GM23338 (cell line): ENCODE measurements at places on chromosomes 4 and X. TPM values are rescaled to one million over a fixed set of nuclear protein-coding genes. Genes with fewer than 3 reads are reported as not detected.

The NEUROG2 gene
- not detected in 2 replicates for total RNA-seq

The TRIM2 gene
- 61.5 and 64.3 TPM in 2 replicates for total RNA-seq

The JCHAIN gene
- total RNA-seq = not detected in 2 replicates

The SCML2 gene
- total RNA-seq = 21.5 and 26.2 TPM in 2 replicates

The SSX2 gene
- 0.39 and 0.83 TPM in 2 replicates for total RNA-seq

The HDX gene
- total RNA-seq = 8.7 and 15.3 TPM in 2 replicates

The COL25A1 gene
- 3.8 and 5.6 TPM in 2 replicates for total RNA-seq

The REPS2 gene
- total RNA-seq = 2.6 and 4.4 TPM in 2 replicates

The MAOB gene
- total RNA-seq = 0.39 and 1.0 TPM in 2 replicates

DNA sequence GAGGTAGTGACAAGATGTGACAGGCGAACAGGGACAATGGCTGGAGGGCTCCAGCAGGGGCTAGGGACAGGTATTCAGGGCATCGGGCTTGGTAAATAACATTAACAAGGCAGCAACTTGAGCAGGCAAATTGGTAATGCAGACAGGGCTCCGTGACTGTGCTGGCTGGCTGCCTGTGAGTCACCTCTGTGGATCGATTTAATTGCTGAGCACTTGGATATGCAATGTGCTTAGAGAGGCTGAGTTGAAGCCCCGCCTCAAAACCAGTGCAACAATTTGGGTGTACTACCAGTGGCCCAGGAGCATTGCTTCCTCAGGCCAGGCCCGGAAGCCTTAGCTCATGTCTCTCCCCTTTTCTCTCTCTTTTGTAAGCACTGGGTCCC is 19.5 kb downstream of the CNGA2 start:
- no peak for DNase-seq

GRCh38 chr4:93359586-93359985 is 469.0 kb upstream of the ATOH1 start:
- DNase-seq = no peak

DNA sequence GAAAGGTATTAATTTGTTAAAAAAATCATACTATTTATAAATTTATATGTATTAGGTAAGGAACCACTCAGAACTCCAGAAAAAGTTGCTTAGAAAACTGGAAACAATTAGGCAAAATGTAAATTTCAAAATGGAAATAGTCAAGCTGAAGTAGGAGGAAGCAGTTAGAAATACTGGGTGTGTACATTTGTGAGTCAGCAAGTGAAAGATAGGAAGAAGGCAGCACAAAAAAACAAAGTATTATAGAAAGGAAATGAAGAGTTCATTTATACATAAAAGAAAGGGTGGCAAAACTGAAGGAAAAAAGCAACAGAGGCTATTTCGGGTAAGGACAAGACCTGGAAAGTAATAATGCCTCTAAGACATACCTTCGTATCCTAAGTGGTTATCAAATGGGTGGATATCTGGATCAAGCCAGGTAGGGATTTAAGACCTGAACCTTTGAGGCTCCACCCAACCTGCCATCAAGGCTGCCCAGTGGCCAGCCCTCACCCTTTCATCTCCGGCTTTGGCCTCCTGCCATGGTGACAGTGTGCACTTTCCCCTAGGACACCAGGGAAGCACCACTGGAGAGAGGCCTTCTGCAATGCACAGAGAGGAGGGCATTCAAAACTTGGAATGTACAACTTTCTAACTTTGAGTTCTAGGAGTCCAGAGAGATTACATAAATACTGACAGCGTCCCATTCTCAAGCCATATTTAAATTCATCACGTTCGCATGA is at the start of gene LRRC66:
Gene LRRC66, minus strand, starts transcription at position 428 of the 722 bp plus-strand sequence. CDS start 2,750 bp downstream, outside the sequence.
- DNase-seq = no peak

GRCh38 chrX:26083093-26083492 is 55.0 kb upstream of the MAGEB18 start:
- DNase-seq = no peak

DNA sequence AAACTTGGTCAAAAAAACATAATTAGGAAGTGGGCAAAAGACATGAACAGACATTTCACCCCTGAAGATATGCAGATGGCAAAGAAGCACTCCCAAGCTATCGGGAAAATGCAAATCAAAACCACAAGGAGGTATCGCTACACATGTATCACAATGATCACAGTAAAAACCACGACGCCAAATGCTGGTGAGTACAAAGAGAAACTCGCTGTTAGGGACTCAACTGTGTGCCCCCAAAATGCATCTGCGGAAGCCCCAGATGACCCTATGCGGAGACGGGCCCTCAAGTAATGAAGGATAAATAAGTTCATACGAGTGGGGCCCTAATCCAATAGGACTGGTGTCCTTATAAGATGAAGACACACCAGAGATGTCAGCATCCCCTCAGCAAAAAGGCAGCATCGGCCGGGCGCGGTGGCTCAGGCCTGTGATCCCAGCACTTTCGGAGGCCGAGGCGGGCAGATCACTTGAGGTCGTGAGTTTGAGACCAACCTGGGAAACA is 10.2 kb downstream of the GAK start:
- DNase-seq = no peak

DNA sequence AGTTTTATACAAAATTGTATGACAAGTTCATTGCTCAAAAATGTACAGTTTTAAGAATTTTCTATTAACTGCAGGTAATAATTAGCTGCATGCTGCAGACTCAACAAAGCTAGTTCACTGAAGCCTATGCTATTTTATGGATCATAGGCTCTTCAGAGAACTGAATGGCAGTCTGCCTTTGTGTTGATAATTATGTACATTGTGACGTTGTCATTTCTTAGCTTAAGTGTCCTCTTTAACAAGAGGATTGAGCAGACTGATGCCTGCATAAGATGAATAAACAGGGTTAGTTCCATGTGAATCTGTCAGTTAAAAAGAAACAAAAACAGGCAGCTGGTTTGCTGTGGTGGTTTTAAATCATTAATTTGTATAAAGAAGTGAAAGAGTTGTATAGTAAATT is 131.0 kb downstream of the TET2 start:
- no peak for DNase-seq

DNA sequence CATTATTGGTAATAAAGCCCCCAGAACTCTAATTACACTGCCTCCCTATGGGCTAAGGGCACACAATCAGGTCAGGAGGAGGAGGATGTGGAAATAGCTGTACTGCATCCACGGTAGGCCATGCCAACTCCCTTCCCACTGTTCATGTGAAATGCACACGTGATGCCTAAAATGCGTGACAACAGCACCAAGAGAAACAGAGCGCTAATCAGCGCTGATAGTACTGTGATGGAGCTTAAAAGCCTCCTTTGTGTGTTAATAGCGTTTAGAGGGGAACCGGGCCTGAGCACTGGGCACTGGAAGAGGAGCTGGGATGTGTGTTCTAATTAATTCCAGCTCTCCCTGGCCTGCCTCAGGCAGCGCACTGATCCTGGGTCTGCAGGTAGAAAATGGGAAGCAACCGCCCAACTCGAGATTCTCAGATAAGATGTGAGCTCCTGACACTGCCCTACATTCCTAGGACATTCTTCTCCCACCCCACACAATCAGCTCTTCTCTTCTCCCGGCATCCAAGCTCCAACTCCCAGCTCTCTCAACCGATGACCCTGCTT is 12.9 kb downstream of the DCTD start:
- DNase-seq = peak; percentile 30

DNA sequence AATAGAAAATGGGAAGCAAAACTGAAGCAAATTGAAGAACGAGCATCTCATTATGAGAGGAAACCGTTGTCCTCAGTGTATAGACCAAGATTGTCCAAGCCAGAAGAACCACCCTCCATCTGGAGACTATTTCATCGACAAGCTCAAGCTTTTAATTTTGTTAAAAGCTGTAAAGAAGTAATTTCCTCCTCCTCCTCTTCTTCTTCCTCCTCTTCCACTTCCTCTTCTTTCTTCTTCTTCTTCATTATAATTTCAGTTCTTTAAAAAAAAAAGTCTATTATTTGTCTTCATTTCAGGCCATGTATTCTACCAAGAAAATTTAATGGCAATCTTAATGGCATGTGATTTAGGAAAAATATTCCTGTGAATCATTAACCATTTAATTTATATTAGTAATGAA is 7.6 kb downstream of the PRIMPOL start:
- no peak for DNase-seq

DNA sequence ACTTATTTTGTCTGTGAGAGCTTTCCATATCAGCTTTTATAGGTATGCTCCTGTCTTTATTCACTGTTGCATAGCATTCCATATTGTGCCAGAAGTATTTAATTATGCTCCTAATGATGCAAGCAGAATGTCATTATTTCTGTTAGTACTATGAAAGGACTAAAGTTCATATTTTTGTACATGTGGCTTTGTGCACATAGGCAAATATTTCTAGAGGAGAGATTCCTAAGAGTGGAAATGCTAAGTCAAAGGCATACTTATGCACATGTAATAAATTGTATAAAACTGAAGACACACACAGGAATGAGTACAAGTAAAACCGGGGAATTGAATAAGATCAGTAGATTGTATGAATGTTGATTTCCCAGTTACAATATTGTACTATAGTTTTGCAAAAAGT is 1.9 kb upstream of the ASB9 start:
- no peak for DNase-seq

- peak; percentile 87 for DNase-seq
Observed at GRCh38 chrX:24464836-24465531, at the start of gene PDK3. PDK3 (plus strand) TSS chrX:24465286; CDS start chrX:24465456, 170 bp downstream.

DNA sequence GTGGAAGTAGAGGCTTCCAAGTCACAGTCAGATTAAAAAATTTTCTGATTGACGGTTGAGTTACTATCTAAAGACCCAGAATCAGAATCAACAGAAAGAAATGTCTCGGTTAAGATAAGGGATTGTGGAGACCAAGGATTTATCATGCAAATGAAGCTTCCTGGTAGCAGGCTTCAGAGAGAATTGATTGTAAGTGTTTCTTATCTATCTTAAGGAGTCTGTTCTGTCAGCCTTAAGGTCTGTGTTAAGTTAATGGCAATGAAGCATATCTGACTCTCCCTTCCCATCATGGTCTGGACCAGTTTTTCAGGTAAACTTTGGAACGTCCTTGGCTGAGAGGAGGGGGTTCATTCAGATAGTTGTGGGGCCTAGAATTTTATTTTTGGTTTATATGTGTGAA is 780.2 kb downstream of the FAM133A start:
- peak; percentile 18 for DNase-seq

- no peak for DNase-seq
Observed at GRCh38 chrX:111151764-111152163, 55.8 kb downstream of the PAK3 start.

DNA sequence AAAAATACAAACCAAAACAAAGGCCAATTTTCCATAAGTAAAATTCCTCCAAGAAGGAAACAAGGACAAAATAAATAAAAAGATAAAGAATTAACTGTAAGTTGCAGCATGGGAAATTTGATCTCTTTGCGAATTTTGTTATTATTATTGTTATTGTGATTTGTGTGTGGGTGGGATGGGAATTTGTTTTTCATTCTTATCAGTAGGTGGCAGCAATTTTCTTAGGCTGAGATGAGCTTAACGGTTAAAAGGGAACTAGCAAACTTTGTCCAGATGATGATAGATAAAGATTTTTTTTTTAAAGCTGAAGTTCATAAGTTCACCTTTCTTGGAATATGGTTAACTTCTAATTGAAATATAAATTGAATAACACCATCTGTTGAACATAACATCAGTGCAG is 83.2 kb upstream of the IL1RAPL2 start:
- DNase-seq = peak; percentile 30

DNA sequence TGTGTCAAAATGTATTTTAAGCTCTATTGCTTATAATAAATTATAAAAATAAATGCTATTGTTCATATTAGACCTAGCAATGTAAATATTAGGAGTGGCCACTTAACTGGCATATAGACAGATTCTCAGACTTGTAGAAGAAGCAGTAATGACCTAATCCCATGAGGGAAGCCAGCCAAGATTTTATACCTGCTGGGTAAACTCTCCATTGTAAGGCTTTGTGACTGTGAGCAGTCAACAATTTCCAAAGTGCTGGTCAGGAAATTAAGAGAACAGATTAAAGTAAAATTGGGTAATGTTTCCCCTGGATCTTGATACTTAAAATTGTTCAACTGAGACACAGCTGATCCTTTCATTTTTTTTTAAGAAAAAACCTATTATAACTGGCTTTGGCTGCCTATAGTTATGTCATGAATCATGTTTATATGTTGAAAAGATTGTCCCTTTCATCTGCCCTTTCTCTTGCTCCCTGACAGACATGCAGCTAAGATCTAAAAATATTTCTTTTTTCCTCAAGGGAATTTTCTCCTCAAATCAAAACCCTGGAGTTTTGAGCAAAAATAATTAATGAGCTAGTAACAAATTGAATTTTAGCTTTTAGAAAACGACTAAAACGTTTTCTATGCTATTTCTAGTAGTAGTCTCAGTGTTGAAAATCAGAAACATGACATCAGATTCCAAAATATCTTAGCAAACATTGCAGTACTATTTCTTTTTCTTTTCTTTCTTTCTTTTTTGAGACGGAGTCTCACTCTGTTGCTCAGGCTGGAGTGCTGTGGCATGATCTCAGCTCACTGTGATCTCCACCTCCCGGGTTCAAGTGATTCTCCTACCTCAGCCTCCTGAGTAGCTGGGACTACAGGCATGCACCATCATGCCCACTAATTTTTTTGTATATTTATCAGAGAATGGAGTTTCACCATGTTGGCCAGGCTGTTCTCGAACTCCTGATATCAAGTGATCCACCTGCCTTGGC is 77.9 kb downstream of the ADGRL3 start:
- no peak for DNase-seq

GRCh38 chr4:4884611-4885010 is 25.1 kb downstream of the MSX1 start:
- DNase-seq = no peak

GRCh38 chrX:39953879-39954278 is 143.9 kb downstream of the BCOR start:
- DNase-seq = no peak

DNA sequence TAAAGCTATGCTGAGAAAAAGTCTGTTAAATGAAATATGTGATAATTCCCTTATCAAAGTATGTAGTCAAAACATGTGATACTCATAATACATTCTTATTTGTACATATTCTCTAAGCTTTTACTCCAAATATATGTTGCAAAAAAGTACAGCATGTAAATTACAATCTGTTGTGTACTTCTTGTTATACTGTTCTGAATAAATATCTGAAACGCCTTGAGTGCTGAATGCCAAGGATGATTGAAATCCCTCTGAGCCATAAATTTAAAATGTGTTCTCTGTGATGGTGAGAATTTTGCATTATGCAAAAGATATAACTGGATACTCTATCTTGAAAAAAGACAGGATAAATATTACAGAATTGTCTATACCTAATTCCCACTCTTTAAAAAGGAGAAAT is 1128.0 kb downstream of the STPG2 start:
- no peak for DNase-seq

DNA sequence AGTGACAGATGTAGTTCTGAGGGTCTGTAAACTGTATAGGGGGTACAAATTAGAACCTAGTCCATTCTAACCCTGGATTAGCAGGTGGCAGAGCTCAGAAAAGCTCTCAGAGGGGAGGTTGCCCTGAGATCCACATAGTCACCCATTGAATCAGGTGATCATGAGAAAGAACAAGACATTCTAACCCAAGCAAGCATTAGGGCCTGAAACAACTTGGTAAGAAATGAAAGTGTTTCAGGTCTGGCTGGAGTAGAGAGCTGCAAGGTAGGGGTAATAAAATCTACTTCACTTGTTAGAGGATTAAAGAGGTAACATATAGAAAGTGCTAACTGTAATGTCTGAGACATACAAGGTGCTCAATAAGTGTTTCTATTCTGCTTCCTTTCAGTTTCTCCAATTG is 8.8 kb upstream of the BMP2K start:
- DNase-seq = no peak
